ENCODE measurements at places on chromosomes 6 and 20. TPM values are rescaled to one million over a fixed set of nuclear protein-coding genes. Genes with fewer than 3 reads are reported as not detected.

The HAO1 gene
- total RNA-seq, result not detected

The CALHM4 gene
- not detected for total RNA-seq

The APOM gene
- total RNA-seq, result not detected

The GSTA3 gene
- not detected for total RNA-seq

The TBXT gene
- total RNA-seq, result not detected

The FHL5 gene
- total RNA-seq, result 21.4 TPM

The TFAP2D gene
- not detected for total RNA-seq

The ANKRD66 gene
- not detected for total RNA-seq

The PLN gene
- 33.9 TPM for total RNA-seq

The PI3 gene
- 234 TPM for total RNA-seq

The SNAP25 gene
- 5.6 TPM for total RNA-seq

The SLC22A16 gene
- not detected for total RNA-seq

The LPA gene
- 0.49 TPM for total RNA-seq

The DEFB132 gene
- not detected for total RNA-seq

The SNPH gene
- total RNA-seq, result 6.4 TPM

The OR12D3 gene
- not detected for total RNA-seq
